ENCODE measurements at places on chromosomes 16 and 17. TPM values are rescaled to one million over a fixed set of nuclear protein-coding genes. Genes with fewer than 3 reads are reported as not detected.

Gene CTRB1
- not detected for total RNA-seq

Gene CX3CL1
- 5.1 TPM for total RNA-seq

Gene NME1
- total RNA-seq: 400 TPM

Gene INCA1
- total RNA-seq: not detected

Gene ACBD4
- 6.5 TPM for total RNA-seq

Gene NRN1L
- total RNA-seq: 0.69 TPM
